ENCODE measurements at places on chromosomes 5 and 9.

- DNase-seq = peak; percentile 65
These were observed 89.8 kb downstream of the NTRK2 start for GRCh38 chr9:84759300-84759750.

- DNase-seq = no peak
These were observed 130.2 kb upstream of the LIFR start for GRCh38 chr5:38686658-38687057.

GRCh38 chr9:99436616-99437015 lies 214.5 kb downstream of the SEC61B start:
- no peak for DNase-seq

DNA sequence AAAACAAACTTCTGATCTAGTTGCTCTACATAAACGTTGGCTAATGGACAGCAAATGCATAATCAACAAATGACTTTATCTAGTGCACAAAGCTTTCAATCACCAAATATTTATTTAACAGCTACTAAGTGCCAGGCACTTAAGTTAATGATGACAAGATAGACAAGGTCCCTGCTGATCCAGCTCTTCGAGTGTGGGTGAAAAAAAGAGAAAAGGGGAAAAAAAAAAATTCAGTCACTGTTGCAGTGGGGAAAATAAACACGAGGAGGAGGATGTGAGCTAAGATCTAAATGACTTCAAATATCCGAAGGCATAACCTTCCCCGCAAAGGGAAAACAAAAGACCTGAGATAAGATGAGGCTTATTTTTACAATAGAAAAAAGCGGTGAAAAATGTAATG lies 9.6 kb downstream of the PSIP1 start:
- no peak for DNase-seq

DNA sequence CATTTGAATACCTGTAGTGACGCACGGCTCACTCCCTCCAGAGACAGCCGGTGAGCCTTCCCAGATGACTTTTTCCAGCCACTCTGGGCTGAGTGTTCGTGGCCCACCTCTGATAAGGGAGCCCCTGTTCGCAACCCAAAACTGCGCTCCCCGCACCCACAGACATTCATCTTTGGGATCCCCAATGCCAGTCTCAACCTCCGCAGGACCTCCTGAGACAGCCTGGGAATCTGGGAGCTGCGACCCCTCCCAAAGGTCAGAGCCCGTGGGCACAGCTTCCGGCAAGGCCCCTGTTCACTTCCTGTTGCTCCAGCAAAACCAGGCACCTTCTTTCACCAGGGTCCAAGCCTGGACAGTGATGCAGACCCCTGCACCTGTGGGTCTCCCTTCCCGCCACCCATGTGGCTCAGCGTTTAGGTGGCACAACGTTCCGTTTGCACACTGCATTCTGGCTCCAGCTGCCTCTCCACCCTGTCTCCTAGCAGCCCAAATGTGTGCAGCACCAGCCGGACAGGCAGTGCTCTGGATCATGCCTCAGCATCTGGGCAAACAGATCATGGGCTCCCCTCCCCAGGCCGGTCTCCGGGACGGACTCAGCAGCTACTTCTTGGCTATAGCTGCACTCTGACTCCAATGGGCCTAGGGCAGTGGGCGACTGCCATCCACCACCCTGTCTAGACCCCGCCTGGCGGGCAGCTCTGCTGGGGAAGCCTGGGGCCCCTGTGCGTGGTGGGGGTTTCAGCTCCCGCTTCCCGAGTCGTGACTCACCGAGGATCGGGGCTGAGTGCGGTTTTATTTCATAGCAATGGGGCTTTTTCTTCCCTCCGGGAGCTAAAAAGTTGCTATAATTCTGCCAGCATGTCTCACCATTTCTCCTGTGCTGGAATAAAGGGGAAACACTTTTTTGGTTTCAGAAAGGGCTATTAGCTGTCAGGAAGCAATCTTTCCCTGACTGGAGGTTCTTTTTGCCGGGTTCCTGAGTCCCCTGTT lies 156.0 kb downstream of the OLFM1 start:
- DNase-seq = no peak

DNA sequence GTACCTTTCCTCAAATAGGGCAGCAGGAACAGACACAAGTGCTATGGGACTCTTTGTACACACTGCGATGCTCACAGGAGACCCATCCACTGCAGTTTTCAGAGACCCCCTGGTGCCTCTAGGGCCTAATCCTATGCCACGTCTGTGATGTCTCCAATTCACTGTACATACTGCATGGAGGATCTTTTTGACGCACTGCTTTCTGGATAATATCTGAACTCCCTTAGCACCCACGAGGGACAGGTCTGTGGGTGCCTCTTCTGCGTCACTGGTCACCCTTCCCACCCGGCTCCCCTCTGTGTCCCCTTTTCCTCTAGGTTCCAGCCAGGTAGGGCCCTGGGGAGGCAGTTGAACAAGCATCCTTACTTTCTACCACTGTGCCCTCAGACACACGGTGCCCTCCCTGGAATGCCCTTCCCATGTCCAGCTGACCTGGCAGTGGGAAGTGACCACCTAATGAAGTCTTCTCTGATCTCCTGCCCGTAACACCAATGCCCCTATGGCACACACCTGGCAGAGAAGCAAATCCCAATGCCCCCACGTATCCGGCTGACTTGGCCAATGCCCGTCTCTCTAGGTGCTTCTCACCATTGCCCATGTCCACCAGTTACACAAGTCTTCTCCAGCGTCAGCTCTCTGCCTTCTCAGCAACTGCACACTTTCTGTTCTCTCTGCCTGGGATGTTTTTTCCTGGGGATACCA lies 41.5 kb downstream of the FOXI1 start:
- DNase-seq = no peak

- no peak for DNase-seq
These were observed 91.1 kb downstream of the BARX1 start for GRCh38 chr9:93864032-93864431.

DNA sequence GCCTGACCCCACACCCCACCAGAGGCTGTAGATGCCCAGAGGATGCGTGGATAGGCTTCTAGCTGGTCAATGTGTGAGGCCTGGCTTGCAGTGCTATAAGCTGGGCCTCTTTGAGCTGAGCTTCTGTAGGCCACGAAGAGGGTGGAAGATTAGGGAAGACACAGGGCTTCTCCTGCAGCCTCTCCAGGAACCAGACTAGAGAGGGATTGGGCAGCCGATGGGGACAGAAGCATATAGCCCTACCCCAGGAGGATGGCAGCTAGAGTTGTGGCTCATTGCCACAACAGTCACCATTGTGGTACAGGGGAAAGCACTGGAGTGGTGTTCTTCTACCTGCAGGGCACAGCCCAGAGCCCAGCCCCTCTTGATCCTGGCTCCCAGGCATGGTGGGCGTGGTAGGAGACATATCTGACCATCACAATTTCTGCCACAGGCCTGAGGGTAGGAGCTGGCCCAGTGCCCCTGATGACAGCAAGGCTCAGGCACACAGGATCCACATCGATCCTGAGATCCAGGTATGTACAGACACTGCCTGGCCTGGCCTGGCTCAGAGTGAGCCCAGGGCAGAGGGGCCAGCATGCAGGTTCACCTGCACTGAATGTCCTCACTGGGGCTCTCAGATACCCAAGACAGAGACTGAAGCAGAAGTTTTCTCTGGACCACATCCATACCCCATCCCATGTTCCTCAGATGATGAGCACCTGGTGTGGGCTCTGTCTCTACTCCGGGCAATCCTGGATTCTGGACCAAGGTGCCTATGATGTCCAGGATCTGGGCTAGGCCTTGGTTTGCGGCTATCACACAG lies 8.7 kb downstream of the PDLIM4 start:
- DNase-seq = no peak

GRCh38 chr9:13491493-13492424 lies 212.3 kb upstream of the MPDZ start:
- DNase-seq = no peak

DNA sequence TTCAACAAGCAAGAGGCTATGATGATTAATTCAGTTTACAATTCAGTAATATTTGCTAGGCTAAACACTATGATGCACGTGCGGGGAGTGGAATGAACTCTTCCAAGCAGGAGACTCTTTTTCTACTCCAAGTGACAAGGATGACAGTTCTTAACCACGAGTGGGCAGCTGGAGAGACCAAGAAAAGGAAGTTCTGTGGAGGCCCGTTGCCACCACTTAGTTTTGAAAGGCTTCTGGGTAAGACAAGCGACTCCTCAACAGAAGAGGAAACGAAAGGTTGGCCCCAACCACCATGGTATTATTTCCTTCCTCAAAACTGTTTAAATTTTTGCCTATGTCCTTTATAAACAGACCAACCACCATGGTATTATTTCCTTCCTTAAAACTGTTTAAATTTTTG lies 2.8 kb downstream of the DCAF12 start:
- peak; percentile 47 for DNase-seq

GRCh38 chr5:32231241-32231640 lies 57.1 kb upstream of the GOLPH3 start:
- no peak for DNase-seq

DNA sequence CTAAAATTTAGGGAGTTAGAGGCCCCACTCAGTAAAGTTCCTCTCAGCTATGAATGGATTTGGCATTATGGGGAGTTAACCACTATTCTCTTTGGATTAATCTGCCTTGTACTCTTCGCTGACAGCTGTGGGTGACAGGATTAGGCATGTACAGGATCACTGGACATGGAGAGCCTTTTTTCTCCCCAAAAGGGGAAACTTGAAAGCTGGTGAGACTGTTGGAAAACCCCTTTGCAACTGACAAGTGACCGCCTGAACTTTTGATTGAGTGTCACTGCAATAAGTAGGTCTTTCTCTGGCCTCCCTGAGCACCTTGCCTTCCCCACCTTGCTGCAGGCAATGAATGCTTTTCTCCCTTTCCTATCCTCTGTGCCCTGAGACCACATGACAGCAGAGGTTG lies 68.3 kb downstream of the ERP44 start:
- DNase-seq = no peak

DNA sequence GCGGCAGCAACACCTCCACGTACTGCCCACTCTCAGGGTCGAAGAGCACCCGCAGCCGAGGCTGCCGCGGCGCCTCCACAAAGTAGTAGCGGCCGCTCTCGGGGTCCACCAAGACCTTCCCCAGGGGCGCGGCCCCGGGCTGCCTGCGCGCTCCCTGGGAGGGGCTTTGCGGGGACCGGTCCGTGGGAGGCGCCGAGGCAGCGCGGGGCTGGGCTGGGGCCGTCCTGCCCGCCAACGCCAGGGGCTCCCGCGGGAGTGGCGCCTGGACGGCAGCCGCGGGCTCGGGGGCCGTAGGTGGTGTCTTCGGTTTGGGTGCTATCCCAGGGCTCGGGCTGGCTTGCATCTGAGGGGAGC lies 2.6 kb upstream of the MZB1 start:
- DNase-seq = no peak

- no peak for DNase-seq
These were observed 34.4 kb upstream of the MRPS30 start for GRCh38 chr5:44774279-44774880.

DNA sequence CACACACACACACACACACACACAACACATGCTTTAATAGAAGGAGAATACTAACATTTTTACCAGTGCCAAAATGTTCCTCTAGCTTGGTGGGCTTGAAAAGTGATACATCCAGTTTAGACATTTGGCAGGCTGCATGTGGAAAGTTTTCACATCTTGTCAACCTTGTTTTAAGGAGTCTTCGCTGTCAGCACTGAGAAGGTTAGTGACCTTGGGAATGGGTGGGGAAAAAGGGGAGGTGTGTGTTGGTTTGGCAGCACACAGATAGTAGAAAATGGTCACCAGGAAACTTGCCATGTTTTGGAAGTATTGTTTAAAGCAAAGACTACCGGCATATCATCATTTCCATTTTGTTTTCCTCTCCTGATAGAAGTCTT lies 346.5 kb upstream of the ADAMTSL1 start:
- DNase-seq = no peak

DNA sequence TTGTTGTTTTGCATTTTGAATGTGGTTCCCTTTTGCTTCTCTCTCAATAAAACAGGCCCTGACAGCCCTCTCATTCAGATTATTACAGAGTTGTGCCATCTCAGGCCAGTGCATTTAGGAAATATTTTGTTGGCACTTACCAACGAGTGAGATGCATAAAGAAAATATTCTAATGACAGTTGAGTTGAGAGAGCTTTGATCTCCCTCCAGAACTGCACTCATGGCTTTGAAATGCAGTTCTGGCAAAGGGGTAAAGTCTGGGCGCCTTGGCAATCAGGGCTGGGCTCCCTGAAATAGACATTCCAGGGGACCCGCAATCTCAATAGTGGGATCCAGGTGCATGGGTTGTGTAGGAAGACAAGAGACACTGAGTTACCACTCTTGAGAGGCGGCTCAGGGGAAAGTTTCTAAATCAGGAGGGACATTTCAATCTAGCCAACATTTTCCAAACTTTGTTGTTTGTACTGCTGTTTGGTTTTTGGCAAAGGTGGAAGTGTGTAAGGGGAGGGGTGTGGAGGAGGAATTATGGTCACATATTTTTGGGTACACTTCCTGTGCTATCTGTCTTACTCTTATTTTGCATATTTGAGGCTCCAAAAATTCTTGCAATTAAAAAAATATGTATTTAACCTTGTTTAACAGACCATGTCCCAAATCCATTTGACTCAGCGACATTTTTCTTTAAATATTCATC lies 48.8 kb downstream of the PAPPA start:
- DNase-seq = no peak

- no peak for DNase-seq
These were observed 41.2 kb downstream of the EXD3 start for GRCh38 chr9:137381501-137382443.

- no peak for DNase-seq
These were observed 21.8 kb downstream of the QRFP start for GRCh38 chr9:130874783-130875182.

DNA sequence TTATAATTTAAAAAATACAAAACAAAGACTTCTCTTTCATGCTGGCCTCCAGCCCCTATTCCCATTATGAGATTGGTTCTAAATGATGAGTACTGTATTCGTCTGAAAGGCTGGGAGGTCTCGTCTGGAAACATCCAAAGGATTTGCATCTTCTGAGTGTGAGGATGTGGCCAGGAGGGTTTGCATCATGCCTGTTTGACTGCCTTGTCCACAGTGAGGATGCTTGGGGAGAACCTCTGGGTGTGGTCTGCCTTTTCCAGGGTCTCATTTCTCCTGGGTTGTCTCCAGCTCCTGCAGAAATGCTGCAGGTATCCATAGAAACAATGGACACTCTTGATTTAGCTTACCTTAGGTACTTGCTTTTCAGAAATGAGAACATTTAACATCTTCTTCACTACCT lies 26.4 kb upstream of the CXCL14 start:
- no peak for DNase-seq

- no peak for DNase-seq
These were observed 49.9 kb upstream of the DAPK1 start for GRCh38 chr9:87447547-87448432.

All from activated CD4-positive, alpha-beta memory T cell treated with anti-CD3 and anti-CD28 coated beads for 36 hours (primary cell).